Left lobe of liver (tissue), 2 donors: ENCODE measurements at places on chromosomes 6 and 20. TPM values are rescaled to one million over a fixed set of nuclear protein-coding genes. Genes with fewer than 3 reads are reported as not detected.

GRCh38 chr20:7744411-7744810, 195.8 kb downstream of the HAO1 start:
- no peak for DNase-seq

DNA sequence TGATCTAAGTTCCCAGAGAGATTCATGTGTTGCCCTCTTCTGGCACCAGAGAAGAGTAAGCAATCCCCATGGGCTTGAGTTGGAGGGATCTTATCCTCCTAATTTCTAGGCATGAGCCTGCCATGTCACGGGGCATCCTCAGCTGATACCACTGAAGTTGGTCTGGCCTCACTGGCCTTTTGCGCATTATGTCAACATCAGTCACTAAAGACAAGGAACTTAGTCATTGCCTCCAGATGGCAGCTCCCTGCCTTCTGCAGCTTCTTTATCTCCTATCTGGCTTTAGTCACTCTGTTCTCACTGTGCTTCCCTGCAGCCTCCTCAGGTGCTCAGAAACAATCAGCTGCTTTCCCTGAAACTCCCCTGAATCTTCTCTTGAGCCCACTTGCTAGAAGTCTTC, 312.2 kb downstream of the ADGRG6 start:
- DNase-seq: no peak

DNA sequence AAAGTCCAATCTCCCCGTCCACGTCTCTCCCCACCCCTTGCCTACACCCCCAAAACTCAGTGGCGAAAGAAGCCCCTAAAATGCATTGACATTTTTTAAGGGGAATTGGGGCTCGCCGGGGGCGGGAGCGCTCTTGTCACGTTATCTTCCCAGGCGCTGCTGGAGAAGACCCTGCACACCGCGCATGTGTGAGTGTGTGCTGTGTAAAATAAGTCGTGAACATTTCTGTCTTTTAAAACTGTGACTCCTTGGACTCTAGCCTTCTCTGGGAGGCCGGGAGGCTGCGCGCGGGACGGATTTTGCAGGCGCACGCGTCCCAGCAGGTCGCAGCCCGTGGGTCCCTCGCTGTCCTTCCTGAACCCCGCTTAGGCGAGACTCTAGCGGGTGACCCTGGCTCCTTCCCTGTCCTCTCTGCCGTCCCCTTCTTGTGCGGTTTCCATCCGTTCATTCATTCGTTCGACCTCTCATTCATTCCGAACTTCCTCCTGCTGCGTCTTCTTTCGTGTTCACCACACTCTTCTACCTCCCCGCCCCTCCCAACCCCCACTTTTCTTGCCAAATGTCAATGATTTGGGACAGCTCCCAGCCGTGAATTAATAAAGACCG, 2.2 kb downstream of the NRN1 start:
- no peak for DNase-seq

GRCh38 chr6:107572886-107573285, 83.0 kb downstream of the SOBP start:
- DNase-seq: no peak

- DNase-seq: no peak
Observed at GRCh38 chr6:47207261-47207660, 102.4 kb downstream of the TNFRSF21 start.

DNA sequence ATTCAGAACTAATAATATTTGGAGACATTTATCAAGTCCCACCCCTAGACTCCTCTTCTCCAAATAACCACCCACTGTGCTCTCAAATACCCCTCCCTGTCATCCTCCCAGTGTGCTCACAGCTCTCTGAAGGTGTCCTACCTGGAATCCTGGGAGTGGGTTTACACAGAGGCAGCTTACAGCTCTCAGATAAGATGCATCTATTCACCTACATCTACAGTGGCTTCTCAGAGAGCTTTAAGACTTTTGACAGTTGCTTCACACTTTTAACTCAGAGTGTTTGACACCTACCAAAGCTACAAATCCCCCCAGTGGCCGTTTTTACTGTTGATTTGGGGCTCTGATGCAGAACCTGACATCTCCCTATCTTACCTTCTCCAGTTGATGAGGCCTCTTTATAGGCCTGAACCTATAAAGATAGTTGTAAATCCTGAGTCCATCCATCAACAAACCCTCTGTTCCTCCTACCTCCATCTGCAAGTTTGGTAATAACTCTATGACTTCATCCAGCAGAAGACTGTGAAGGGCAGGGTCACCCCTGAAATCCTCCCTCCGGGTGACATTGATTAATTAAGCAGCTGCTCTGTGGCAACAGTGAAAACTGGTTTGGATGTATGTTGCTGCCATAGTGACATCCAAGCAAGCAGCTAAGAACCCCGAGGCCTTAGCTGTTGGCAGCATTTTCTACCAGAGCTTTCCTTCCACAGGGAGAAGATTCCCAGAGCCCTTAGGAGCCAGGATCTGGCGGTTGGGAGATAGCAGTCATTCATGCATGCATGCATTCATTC, 226.1 kb upstream of the RREB1 start:
- DNase-seq: no peak

GRCh38 chr6:26388014-26388413, 5.1 kb downstream of the BTN2A2 start:
- no peak for DNase-seq

The CTCFL gene
- total RNA-seq: 0.15 TPM

The COL19A1 gene
- 0.10 TPM for total RNA-seq

The CYP39A1 gene
- 35.9 TPM for total RNA-seq

The WFDC8 gene
- total RNA-seq: not detected

The TRMT11 gene
- 11.6 TPM for total RNA-seq
